Stimulated activated CD4-positive, alpha-beta T cell treated with anti-CD3 and anti-CD28 coated beads, Interleukin-2, amount 100 ng/mL, for 48 hours (primary cell): ENCODE measurements at places on chromosomes 7 and 10.

GRCh38 chr7:79806161-79806734, 328.4 kb upstream of the GNAI1 start:
- DNase-seq, result no peak

- no peak for DNase-seq
Observed at GRCh38 chr10:81865581-81865980, 9.4 kb upstream of the NRG3 start.

DNA sequence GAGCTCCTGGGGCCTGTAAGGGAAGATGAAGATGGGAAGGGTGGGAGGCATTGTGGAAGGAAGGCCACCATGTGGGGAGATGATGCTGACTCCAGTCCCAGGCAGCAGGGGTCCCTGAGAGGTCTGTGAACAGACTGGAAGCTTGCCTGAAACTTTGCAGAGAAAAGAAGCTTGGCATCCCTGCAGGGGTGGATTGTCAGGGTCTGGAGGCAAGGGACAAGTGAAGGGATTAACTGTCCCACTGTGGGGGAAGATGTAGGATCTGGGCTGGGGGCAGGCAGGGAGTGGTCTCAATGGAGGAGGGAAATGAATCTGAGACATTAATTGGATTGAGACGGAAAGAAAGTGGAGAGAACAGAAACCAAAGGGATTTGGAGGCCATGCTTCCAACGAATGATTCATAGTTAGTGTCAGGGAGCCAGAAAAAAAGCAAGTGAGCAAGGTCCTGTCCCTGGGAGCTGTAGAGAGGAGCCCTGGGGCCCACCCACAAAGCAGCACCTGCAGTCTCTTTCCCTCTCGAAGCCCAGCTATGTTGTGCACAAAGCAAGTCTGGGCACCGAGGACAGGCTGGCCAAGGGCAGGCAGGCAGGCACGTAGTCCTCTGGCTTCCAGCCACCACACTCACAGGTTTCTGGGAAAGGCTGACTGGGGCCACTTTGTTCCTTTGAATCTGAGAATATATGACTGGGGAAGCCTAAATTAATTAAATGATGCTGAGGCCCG, 4.7 kb upstream of the SLC18A3 start:
- DNase-seq, result no peak

- DNase-seq, result no peak
Observed at GRCh38 chr7:88200261-88200660, 19.6 kb downstream of the SRI start.

DNA sequence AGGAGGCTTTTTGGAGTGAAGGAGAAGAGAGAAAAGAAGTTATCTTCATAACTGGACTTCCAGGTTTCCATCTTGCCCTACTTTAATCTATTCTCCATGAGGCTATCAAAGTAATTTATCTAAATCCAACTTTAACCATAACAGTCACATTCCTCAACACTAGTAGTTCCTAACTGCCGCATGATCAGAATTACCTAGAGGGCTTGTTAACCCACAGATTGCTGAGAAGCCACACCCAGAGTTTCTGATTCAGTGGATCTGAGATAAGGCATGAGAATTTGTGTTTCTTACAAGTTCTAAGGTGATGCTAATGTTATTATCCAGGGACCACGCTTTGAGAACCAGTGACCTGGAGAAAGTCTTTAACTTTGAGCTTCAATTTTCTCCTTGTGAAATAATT, 8.3 kb upstream of the COL1A2 start:
- DNase-seq, result no peak

DNA sequence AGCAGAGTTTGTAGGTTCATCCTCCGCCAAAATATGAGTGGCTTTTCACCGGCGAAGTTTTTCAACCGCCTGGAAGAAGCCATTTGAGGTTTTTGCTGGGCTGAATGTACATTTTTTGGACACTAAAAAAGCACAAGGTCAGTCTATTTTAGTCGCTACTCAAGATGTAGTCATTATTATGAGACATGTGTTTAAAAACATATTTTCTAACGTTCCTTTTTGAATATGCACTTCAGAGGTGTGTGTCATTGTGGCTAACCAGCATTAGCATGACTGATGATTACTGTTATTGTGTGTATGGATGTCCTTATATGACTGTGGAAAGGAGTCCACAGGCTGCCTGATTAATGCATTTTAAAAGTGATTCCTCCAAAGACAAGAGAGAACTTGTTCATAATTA, 605.4 kb downstream of the INHBA start:
- no peak for DNase-seq

DNA sequence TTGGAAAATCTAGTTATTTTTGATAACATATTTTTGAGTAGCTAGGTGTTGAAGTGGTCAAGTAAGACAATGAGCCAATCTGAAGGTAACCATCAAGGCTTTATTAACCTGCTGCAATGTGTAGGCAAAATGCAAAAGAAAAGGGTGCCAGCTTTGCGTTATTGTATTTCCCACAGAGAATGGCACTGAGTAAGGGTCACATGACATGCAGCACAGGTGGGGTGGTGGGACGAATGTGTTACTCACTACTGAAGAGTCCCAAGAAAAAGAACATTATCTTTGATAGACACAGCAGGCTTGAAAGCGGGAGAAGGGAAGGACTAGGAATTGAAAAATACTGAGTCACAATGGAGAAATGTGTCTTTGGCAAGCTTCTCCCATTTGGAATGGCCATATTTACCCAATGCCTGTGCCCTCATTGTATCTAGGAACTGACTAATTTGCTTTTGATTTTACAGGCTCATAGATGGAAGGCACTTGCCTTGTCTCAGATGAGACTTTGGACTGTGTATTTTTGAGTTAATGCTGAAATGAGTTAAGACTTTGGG, 898.6 kb upstream of the POT1 start:
- no peak for DNase-seq

GRCh38 chr10:6588082-6588481, 8.0 kb upstream of the PRKCQ start:
- no peak for DNase-seq

- DNase-seq, result no peak
Observed at GRCh38 chr10:86957471-86958115, at the start of gene MMRN2. Gene MMRN2, minus strand, starts transcription at chr10:86957615. Its CDS starts 74 bp downstream, at chr10:86957541.

DNA sequence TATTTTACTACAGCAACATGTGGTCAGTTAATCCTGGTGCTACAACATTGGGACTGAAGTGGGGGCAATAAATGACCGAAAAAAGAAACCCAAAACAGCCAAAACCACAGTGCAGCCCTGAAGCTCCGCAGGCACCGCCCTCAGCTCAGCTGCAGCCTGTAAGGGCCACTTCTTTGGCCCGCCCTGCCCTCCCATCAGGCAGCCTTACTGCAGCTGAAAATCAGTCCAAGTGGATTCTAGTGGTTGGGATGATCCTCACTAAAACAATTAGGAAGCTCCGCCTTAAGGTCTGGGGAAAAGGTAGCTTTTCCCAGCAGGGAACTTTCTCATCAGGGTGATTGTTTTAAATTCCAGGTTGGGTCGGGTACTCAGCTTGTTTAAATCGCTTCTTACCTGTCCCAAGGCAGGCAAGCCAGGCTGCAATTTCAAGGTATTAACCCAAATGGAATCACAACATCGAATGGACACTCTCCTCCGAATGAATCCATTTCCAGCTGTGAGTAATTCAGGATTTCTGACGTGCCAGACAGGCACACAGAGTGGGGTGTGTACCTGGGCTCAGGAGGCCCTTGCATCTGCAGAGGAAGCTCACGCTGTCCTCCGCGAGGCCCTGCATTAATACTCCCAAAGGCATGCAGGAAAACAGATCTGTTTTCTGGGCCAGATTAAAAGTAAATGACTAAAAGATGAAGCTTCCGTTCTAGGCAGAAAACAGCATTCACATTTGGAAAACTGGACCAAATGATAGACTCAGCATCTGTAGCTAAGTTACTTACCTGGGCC, 104.3 kb downstream of the CREB5 start:
- DNase-seq, result no peak

GRCh38 chr10:118827053-118827452, 72.3 kb upstream of the CACUL1 start:
- DNase-seq, result no peak

- no peak for DNase-seq
Observed at GRCh38 chr10:78462726-78463228, 429.1 kb downstream of the RPS24 start.

GRCh38 chr7:106839511-106839910, 25.6 kb upstream of the PIK3CG start:
- no peak for DNase-seq

DNA sequence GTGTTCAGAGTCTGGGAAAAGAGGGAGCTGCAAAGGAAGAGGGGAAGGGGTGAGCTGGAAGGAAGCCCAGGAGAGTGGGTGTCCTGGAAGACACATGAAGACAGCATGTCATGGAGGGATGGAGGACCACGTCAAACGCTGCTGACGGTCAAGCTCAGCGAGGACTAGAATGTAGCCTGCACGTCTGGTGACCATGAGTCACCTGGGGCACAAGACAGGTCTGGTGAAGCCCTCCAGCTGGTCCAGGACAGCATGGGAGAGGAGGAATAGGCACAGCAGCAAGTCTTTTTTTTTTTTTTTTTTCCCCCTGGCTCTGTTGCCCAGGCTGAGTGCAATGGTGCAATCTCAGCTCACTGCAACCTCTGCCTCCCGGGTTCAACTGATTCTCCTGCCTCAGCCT, 19.6 kb upstream of the AMZ1 start:
- no peak for DNase-seq

- no peak for DNase-seq
Observed at GRCh38 chr10:83555264-83555663, 584.0 kb upstream of the GHITM start.

DNA sequence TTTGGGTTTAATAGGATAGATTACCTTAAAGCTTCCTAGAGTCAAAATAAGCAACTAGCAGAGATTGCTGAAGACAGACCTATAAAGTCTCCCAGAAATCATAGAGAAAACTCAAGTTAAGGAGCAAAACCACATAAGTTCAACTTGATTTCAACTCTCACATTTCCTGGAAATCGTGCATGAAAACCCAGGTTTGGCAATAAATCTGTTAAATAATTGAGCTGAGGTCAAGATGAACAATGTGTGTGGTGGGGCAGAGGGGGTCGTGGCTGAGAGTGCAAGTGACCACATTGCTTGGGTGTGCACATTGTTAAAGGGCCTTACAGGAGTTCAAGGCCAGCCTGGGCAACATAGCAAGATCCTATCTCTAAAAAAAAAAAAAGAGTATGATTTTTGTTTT, 636.5 kb downstream of the GALNT17 start:
- no peak for DNase-seq

GRCh38 chr10:31725436-31725835, 203.2 kb downstream of the ARHGAP12 start:
- no peak for DNase-seq

GRCh38 chr7:80721883-80722615, 83.6 kb downstream of the CD36 start:
- DNase-seq, result no peak

GRCh38 chr7:112112822-112113255, 93.4 kb downstream of the DOCK4 start:
- DNase-seq, result no peak
